ENCODE measurements at places on chromosomes 1 and 21.
A peak's percentile ranks its signal among the peaks of the same experiment; 100 is the strongest.

DNA sequence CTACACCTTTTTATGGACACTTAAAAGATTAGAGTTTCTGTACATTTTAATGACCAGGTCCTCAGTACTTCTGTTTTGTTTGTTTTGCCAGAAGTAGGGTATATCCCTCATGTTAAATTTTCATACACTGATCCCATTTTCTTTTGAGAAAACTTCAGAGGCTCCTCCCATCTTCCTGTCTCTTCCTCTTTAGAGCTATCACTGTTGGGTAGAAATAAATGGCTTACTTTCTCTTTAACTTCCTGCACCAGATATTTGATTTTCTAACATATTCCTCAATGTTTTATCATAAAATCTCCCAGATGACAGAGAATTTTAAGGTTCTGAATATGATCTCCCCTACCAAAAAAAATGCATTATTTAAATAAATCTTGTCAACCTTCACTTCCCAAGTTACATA, 23.4 kb downstream of the VAV3 start:
- no peak for DNase-seq

- DNase-seq = no peak
These were observed 1.3 kb upstream of the PEX10 start for GRCh38 chr1:2413495-2414296.

DNA sequence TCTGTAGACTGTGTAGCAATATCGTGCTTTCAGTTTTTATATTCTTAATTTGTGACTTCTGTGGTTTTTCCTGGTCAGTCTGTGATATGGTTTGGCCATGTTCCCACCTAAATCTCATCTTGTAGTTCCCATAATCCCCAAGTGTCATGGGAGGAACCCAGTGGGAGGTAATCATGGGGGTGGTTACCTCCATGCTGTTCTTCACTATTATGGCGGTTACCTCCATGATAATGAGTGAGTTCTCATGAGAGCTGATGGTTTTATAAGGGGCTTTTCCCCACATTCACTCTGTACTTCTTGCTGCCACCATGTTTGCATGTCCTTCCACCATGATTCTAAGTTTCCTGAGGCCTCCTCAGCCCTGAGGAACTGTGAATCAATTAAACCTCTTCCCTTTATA, 169.8 kb downstream of the LEPR start:
- no peak for DNase-seq

DNA sequence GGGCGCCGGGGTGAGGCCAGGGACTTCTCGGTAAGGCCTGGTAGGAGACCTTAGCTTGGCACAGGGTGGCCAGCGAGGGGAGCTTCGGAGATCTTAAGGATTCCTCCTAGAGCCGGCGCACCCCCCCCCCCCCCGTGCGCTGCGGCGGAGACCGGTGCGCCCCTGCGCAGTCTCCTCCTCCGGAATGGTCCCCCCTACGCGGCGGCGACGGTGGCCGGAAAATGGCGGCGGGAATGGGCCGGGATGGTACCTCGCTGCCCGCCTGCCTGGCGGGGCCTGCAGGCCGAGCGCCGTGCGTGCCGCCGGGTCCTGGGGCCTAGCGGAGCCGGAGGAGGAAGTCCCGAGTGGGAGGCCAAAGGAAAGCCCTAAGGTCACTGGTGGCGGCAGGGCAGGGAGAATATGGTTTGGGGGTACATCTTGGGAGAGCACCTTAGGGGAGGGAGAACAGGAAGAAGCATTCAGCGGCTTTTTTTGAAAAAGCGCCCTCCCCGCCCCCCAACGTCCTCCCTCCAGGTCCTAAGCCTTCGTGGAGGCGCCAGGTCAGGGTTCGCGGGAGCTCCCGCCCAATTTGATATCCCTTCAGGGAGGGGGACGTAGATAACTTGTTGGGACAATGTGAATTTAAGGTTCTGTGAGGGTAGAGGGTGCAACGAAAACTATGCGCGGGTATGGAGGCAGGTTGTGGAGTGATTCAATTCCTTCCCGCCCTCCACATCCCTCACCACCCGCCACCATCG, 429 bp downstream of the SRRM1 start:
- DNase-seq = peak; percentile 28

- DNase-seq = no peak
These were observed 8.2 kb downstream of the HECTD3 start for GRCh38 chr1:45002650-45003645.

DNA sequence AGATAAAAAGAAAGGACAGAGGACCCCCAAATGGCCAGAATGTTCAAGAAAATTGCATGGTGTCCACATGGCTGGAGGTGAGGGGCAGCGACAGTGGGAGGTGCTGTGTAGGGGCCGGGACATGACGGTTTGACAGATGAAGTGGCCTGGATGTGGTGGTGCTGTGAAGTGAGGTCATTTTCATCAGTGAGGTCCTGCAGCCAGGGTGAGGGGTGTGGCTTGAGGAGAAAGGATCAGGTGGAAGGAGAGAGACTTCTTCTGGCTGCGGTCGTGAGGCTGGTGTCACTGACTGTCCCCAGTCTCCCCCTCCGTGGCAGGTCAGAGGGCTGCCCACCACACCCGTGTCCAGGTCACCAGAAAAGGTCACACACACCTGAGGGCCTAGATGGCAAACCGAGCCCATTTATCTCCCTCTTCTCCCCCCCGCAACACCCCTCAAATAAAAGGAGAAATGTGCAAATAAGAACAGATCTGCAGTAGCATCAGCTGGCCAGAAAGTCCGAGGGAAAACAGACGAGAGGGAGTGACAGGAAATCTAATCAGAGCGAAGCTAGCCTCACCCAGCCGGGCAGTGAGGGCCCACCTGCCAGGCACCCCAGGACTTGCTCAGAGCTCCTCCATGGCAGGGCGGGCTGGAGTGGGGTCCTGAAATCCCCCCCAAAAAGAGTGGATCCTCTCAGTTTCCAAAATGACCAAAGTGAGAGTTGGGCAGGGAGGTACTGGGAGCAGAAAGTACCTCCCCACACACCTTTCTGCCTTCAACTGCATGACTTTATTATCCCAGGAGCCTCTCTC, 148.5 kb upstream of the EDN2 start:
- no peak for DNase-seq

DNA sequence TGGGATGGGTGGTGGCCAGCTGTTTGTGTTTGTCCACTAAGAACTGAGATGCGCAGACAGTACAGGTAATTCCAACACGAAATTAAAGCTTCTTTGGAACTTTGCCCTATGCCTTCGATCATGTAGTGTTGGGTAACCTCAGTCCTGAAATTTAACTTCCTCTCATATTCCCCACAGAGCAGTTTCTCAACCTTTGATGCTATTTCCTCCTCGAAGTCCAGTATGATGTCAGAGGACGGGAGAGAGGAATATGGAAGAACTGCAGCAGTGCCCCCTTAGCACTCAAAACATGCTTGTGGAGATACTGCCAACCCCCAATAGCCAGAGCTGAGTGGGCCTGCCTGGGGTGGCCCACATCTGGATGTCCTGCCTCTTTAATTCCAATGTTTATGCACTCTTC, 3.6 kb downstream of the LPAR3 start:
- DNase-seq = no peak

DNA sequence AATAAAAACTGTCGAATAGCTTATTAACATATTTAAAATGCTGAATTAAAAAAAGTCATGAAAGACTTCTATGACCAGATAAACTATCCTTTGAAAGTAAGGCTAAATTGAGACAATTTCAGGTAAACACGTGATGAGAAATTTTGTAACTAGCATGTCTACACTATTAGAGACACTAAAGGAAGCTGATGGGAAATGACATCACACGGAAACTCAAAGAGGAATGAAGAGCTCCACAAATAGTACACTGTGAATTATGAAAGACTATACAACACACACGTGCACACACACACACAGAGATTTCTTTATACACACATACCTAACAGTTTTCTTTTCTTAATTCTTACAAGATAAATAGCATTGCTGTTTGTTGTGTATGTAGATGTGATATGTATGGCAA, 70.9 kb upstream of the PLA2G4A start:
- DNase-seq = no peak

GRCh38 chr1:56788102-56788501, 31.1 kb downstream of the FYB2 start:
- no peak for DNase-seq

DNA sequence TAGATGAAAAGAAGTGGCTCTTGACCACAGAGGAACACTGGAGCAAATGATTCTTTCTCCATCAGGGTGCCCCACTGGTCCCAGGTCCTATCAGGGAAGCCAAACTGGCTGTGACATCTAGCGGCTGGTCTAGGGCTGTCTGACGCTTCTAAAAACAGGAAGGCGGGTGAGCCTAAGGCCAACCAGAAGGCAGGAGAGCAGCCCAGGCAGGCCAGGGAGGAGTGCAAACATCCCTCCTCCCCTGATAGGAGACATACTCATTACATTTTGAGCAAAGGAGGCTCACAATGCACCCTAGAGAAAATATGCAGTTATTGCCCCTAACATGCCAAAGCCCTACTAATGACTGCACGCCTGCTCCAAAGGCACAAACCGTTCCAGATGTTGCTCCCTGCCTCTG, 10.4 kb upstream of the FOXE3 start:
- DNase-seq = no peak

- no peak for DNase-seq
These were observed 30.6 kb downstream of the FAM78B start for GRCh38 chr1:166136222-166136621.
